ENCODE measurements at places on chromosomes 7 and 10. TPM values are rescaled to one million over a fixed set of nuclear protein-coding genes. Genes with fewer than 3 reads are reported as not detected.

PTPN20 gene
- 21.1 TPM for total RNA-seq

DNA sequence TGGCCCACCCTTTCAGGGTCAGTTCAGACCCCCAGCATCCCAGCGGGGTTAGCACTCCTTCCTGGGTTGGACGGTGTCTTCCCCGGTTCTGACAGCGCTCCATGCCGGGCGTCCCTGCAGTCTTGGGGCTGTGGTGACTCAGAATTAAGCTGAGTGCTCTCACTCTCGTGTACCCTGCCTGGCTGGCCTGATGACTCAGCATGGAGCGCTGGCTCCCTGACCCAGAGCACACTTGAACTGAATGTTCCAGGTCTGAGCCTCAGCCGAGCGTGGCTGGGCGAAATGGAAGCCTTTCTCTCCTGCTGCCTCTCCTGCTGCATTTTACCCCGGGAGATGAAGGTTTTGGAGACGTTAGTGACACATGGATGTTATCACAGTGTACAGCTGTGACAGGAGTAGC is 7.1 kb downstream of the BAG3 start:
- peak; percentile 87 for DNase-seq

PPRC1 gene
- 26.4 TPM for total RNA-seq

DNA sequence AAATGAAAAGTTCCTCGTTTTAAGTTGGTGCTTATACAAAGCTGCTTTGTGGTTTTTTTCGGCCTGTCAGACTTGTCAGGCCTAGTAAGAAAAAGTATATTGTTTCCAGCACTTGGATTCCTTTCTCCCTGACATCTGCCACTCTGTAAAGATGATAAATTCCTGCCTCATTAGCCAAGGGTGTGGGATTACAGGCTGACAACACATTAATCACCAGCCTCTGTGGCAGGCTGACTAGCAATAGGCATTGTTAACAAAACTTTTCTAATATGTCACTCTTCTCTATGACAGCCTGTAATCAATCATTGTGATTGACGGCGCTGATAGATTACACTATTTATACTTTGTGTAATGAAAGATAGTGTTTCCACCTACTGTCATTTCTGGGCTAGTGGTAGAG is 682.5 kb downstream of the LRMDA start:
- DNase-seq = no peak

- DNase-seq = no peak
These were observed 695.5 kb downstream of the GRM8 start for GRCh38 chr7:126557271-126557670.

All from NCI-H460 (cell line).